T-helper 2 cell treated with Interferon-gamma antibody and Interleukin-4, amounts not matched to agents 5 μg/mL and 100 μg/mL, for 36 hours (primary cell): ENCODE measurements at places on chromosomes 3 and 15.
A peak's percentile ranks its signal among the peaks of the same experiment; 100 is the strongest.

GRCh38 chr3:45583021-45583851, 11.3 kb upstream of the LIMD1 start:
- H3K4me3 ChIP-seq = no peak overlapping the region
- H3K27me3 ChIP-seq = peaks cover 16% of the 10 kb centered on the region
- H3K27ac ChIP-seq = no peak overlapping the region
- DNase-seq = no peak
- H3K36me3 ChIP-seq = no peaks in the 10 kb centered on the region
- H3K4me1 ChIP-seq = peaks cover 4% of the 10 kb centered on the region

DNA sequence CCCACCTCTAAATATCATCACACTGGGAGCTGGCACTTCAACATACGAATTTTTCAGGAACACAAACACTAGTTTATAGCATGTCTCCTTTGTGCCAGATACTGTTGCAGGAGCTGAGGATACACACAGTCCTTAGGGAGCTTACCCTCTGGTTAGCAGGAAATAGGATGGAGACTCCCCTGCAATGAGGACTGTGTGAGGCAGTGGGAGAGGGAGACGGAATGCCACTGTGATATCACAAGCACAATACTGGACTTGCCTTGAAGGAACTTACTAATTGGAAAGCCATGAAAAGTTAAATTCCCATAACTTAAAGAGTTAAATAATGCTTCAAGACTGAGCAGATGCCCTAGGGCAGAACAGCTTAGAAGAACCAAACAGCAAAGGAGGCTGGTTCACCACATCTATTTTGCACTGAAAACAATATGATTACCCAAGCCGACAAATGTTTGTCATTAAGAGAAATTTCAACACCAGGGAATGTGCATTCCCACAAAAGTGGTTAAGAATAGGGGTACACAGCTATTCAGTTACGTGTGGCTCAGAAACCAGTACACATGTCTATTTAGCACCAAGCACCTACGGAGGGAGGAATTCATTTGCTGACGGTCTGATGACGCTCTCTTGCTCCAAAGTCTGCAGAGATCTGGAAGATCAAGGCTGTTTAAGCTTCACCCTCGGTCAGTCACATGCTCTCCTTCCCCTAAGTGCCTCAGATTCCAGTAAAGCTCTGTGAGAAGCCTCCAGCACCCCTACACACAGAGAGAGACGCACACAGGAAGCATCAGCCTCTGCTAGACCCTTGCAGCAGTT, 5.2 kb downstream of the TBC1D2B start:
- H3K27ac ChIP-seq = peak overlapping the region; percentile 21
- peak overlapping the region; percentile 77 for H3K4me3 ChIP-seq
- H3K4me1 ChIP-seq = peaks cover 40% of the 10 kb centered on the region
- DNase-seq = no peak

DNA sequence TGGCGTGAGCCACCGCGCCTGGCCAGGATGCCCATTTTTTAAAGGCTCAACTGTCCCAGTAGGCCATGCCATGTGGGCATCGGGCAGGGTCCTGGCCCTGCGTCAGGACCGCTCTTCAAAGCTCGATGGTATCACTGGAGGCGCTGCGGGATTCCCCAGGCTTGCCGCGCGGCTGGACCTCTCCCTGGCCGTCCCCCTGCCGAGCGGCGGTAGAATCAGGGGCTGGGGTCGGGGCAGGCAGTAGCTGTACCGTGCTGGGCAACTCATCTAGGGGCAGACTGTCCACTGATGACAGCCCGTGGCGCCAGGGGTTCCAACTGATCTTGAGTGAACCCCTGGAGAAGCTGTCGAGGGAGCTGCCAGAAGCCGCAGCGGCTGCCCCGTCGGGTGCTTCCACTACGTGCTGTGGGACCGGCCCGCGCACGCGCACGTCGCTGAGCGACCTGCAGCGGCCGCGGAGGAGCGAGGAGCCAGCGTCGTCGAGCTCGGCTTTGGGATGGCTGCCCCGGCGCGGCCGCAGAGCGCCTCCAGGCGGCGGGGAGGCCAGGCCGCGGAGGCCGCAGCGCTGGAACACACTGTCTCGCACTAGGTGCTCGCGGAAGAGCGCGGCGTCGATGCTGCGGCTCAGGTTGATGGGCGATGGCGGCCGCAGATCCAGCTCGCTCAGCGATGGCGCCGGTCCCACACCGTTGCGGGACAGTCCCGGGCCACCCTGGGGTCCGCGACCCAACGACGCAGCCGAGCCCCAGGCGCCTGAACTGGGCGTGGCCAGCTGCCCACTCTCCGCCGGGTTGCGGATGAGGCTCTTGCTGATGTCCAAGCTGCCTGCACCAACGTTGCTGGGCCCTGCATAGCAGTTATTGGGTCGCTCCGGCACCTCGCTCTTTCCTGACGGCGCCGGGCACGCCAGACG, 5.8 kb downstream of the PRRT3 start:
- H3K27ac ChIP-seq = peak overlapping the region; percentile 85
- peaks cover 8% of the 10 kb centered on the region for H3K4me1 ChIP-seq
- H3K4me3 ChIP-seq = peak overlapping the region; percentile 87
- peak; percentile 91 for DNase-seq
- no peaks in the 10 kb centered on the region for H3K27me3 ChIP-seq
- peaks cover 5% of the 10 kb centered on the region for H3K36me3 ChIP-seq

DNA sequence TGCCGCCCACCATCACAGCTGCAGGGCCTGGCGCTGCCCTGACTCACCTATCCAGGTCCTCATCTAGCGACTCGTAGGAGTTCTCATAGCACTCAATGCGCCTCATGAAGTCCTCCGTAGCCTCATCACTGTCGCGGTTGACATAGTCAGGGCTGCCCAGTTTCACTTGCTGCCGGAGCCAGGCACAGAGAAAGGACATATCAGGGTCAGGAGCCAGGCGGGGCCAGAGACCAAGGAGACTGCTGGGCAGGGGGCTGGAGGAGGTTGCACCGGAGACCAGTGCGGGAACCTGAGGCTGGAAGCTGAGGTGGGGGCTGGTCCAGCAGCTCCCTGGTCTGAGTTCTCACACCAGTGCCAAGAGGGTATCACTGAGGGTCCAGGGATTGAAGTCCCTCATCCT, 18.2 kb downstream of the PFKFB4 start:
- no peak for DNase-seq
- H3K36me3 ChIP-seq = peaks cover 45% of the 10 kb centered on the region
- no peaks in the 10 kb centered on the region for H3K4me1 ChIP-seq
- no peak overlapping the region for H3K4me3 ChIP-seq

- H3K27me3 ChIP-seq = no peaks in the 10 kb centered on the region
- H3K36me3 ChIP-seq = peaks cover 38% of the 10 kb centered on the region
- no peak overlapping the region for H3K27ac ChIP-seq
- H3K4me3 ChIP-seq = no peak overlapping the region
These were observed 33.3 kb downstream of the TLE3 start for GRCh38 chr15:70064441-70064840.

DNA sequence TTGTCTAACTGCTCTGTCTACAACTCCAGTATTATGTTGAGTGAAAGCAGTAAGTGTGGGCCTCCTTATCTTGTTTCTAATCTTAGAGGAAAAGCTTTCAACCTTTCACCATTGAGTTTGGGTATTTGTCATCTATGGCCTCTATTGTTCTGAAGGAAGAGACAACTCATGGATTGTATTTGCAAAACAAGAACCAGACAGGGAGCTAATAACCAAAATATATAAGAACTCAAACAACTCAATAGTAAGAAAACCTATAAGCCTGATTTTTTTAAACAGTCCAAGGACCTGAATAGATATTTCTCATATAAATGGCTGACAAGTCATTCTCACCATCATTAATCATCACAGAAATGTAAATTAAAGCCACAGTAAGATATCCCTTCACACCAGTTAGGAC, 113.0 kb downstream of the TAFA4 start:
- DNase-seq = no peak
- peaks cover 2% of the 10 kb centered on the region for H3K4me1 ChIP-seq
- no peak overlapping the region for H3K4me3 ChIP-seq
- H3K36me3 ChIP-seq = no peaks in the 10 kb centered on the region
- H3K27ac ChIP-seq = no peak overlapping the region
- peaks cover 2% of the 10 kb centered on the region for H3K27me3 ChIP-seq

GRCh38 chr3:113179235-113179824, 32.0 kb upstream of the BOC start:
- H3K36me3 ChIP-seq = no peaks in the 10 kb centered on the region
- no peaks in the 10 kb centered on the region for H3K4me1 ChIP-seq
- H3K27me3 ChIP-seq = peaks cover 3% of the 10 kb centered on the region
- no peak overlapping the region for H3K4me3 ChIP-seq

DNA sequence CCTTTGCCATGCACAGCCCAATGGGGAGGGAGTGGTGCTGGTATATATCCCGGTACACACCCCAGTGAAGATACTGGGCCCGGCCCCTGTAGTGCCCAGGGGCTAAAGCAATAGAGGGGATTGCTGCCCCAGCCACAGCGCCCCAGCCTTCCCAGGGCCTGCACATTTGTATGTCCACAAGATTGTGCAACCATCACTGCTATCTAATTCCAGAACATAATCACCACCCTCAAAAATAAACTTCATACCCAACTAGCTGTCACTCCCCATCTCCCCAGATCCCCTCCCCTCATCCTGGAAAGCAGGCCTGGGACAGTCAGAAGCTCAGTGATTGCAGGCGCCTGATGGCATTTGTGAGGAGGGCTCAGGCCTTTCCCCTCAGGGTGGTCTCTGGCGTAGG, 13.5 kb downstream of the GNAI2 start:
- H3K27ac ChIP-seq = no peak overlapping the region
- peaks cover 39% of the 10 kb centered on the region for H3K4me1 ChIP-seq
- no peak for DNase-seq
- H3K36me3 ChIP-seq = peaks cover 31% of the 10 kb centered on the region
- no peaks in the 10 kb centered on the region for H3K27me3 ChIP-seq

DNA sequence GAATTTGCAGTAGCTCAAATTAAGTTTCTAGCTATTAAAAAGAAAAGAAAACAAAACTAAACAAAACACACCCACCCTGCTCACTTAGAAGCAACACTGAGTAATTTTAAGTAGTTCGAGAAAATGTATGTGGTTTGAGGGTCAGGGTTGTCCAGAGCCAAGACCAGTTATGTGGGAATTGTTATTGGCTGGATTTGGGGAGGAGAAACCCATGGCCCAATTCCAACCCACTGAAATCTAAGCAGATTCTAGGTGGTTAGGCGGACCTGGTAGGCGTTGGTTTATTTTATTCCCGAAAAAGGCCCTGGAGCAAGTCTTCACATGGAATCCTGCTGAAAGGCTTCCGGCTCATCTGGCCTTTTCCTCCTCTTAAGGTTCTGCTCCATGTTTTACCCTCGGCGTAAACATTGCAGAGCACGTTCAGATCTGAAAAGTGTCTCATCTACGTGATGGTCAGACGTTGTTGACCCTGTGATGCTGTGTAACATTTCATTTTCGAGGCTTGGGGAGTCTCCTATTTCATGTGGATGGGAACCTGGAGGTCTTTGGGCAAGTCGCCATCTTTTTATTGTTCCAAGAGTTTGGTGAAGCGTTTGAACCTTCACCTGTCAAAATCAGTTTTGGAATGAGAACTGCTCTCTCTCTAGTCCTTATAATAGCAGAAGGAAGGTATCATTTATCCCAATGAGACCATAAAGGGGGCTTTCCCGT, 64.0 kb downstream of the FLNB start:
- no peaks in the 10 kb centered on the region for H3K27me3 ChIP-seq
- no peak overlapping the region for H3K27ac ChIP-seq
- H3K36me3 ChIP-seq = peaks cover 3% of the 10 kb centered on the region
- H3K4me3 ChIP-seq = no peak overlapping the region
- peaks cover 20% of the 10 kb centered on the region for H3K4me1 ChIP-seq

GRCh38 chr3:143751643-143752178, 96.6 kb downstream of the SLC9A9 start:
- peak; percentile 10 for DNase-seq
- peaks cover 17% of the 10 kb centered on the region for H3K4me1 ChIP-seq
- peak overlapping the region; percentile 60 for H3K4me3 ChIP-seq

DNA sequence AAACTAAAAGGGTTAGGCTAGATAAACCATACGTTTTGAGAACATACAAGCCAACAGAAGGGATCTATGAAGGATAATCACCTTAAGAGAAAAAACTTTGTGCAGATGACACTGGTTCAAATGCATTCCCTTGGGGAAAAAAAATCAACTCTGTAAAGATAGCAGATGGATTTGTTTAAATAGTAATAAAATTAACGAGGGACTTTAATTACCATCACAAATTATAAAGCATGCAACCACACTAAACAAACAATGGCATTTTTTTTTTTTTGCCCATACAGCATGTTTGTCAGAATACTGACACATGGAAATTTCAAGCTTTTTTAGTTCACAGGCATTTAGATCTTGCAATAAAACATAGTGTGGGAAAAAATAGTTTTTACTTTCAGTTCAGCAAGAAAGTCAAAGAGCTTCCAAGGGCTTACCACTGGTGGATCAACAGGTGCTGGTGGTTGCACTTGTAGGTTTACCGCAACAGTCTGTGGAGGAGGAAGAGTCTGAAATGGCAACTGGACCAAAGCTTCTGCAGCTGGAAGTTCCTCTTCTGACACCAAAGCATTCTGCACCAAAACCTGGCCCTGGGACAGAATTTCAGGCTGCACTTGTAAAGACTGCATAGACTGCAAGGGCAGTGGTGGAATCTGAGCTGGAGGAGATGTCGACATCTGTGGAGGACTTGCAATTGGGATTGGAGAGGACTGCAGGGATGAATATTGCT, 53.1 kb downstream of the PHC3 start:
- peaks cover 45% of the 10 kb centered on the region for H3K36me3 ChIP-seq
- H3K4me3 ChIP-seq = peak overlapping the region; percentile 71
- peak; percentile 10 for DNase-seq
- H3K4me1 ChIP-seq = peaks cover 18% of the 10 kb centered on the region

DNA sequence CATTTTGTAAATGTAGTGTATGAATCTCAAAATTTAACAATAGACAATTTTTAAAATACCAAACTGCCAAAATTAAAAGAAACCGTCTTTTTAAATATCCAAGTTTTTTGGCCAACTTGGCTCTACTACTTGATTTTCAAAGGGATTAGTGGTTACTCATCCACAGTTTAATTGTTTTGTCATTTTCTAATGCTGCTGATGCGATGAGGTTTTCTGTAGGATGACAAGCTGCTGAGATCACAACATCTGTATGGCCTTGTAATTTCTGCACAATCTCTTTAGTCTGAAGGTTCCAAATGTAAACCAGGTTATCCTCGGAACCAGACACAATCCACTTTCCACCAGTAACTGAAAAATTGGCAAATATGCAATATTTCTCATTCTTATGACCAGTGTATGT, 1.5 kb downstream of the WDR5B start:
- peak overlapping the region; percentile 99 for H3K4me3 ChIP-seq
- peak overlapping the region; percentile 100 for H3K27ac ChIP-seq
- DNase-seq = no peak
- peaks cover 3% of the 10 kb centered on the region for H3K27me3 ChIP-seq
- H3K4me1 ChIP-seq = peaks cover 32% of the 10 kb centered on the region

- no peaks in the 10 kb centered on the region for H3K27me3 ChIP-seq
- no peak for DNase-seq
- no peaks in the 10 kb centered on the region for H3K36me3 ChIP-seq
- H3K4me3 ChIP-seq = no peak overlapping the region
These were observed 113.5 kb downstream of the CNTN3 start for GRCh38 chr3:74501007-74501406.

DNA sequence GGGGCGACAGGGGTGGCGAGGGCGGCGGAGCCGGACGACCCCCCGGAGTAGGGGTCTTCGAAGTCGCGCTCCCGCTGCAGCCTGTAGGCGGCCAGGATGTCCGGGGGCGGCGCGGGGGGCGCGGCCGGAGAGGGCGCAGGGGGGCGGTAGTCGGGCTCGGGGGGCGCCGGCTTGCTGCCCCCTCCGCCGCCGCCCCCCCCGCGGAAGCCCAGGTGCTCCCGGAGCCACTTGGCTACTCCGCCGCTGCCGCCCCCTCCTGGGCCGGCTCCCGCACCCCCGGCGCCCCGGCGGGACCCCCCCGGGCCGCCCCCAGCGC, 230 bp downstream of the SHF start:
- H3K27ac ChIP-seq = no peak overlapping the region
- no peak overlapping the region for H3K4me3 ChIP-seq
- DNase-seq = no peak
- peaks cover 13% of the 10 kb centered on the region for H3K27me3 ChIP-seq

- no peak overlapping the region for H3K27ac ChIP-seq
- no peak for DNase-seq
- H3K4me3 ChIP-seq = no peak overlapping the region
- H3K36me3 ChIP-seq = no peaks in the 10 kb centered on the region
- H3K4me1 ChIP-seq = no peaks in the 10 kb centered on the region
These were observed 126.9 kb downstream of the THRB start for GRCh38 chr3:24367664-24368264.
